ENCODE measurements at places on chromosomes 5 and 9.
A peak's percentile ranks its signal among the peaks of the same experiment; 100 is the strongest.

- DNase-seq = no peak
These were observed 12.8 kb upstream of the CAMK4 start for GRCh38 chr5:111211341-111211740.

- peak; percentile 12 for DNase-seq
These were observed 38.1 kb upstream of the TUSC1 start for GRCh38 chr9:25716220-25716872.

GRCh38 chr9:129627556-129628440 lies 1.8 kb downstream of the NTMT1 start:
- no peak for DNase-seq

GRCh38 chr5:157306692-157307471 lies 41.0 kb downstream of the CYFIP2 start:
- DNase-seq = no peak

GRCh38 chr5:81154725-81155124 lies 78.4 kb upstream of the CKMT2 start:
- no peak for DNase-seq

All from AG04449 (cell line).